OCI-LY7 (cell line): ENCODE measurements at places on chromosomes 7 and 10. TPM values are rescaled to one million over a fixed set of nuclear protein-coding genes. Genes with fewer than 3 reads are reported as not detected.

GRCh38 chr7:29287366-29287765 is 92.8 kb downstream of the CHN2 start:
- DNase-seq, result no peak

GRCh38 chr10:119320981-119321380 is 113.6 kb downstream of the GRK5 start:
- no peak for DNase-seq

GRCh38 chr10:31683682-31684081 is 244.9 kb downstream of the ARHGAP12 start:
- peak; percentile 25 for DNase-seq

DNA sequence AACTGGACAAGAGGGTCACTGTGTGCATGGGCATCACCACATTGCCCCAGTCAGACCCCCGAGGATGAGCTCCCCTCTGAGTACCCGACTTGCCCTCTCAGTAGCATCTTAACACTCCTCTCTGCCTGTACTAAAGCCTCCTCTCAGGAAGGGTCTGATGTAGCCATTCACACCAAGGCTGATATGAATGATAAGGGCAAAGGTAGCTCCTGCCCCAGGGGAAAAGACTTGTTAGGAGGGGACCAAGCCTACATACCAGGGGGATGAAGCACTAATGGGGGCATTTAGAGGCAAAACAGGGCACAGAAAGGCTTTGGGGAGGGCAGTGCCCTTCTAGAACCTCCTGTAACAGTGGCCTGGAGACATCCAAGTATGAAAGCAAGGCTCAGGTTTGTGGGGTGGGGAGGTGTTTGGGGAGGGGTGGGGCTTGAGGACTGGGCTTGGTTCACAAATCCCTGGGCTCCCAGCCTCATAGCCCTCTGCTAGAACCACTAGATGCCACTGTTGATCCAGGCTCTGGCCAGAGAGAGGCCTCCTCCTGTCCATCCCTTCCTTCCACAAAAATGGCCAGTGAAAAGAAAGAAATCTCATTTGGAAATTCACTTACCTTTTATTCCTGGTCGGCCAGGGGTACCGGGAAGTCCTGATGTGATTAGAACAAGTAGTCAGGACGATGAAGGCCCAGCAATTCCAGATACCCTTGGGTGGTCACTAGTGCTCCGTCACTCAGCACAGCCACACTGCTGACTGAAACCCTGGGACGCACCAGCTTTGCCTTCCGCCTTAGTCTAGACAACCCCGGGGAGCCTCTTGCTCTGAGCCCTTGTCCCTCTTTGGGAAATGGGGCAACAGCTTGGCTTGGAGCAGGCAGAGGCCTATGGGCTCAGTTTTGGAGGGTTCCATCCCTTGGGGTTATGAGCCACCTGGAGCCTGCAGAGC is 40.3 kb downstream of the COL17A1 start:
- DNase-seq, result no peak

DNA sequence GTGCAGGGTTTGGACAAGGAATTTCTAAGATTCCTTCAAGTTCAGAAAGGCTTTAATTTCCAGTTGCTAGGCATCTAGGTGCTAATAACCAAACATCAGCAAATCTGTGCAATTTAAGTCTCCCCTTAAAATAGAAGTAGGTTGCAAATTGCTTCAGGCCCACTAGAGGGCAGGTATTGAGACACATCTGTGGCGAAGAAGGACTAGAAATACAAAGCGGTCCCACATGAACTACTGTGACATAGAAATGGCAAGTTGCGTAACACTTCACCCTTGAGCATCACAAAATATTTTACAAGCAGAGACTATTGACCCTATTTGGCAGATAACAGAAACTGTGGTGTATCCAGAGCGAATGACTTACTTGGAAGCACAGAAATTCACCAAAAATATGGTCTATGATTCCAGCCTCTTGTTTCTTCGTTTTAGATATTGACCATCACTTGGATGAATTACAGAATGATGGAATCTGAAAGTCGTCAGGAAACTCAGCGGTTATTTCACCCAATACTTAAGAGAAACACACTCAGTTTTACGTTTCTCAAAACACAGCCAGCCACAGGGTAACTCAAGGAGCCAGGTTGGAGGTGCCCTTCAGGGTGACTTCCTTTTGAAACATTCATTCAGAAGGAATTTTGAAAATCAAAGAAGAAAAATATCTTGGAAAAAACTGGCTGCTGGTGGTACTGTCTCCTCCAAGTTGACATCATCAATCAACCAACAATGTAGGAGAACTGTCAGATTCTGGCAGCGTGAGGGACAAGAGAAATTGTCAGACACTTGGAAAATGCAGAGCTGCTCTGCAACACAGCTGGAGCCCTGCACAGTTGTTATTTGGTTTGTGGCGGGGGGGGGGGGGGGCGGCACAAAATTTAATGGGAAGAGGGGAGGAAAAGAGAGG is 256.3 kb upstream of the MINDY3 start:
- DNase-seq, result peak; percentile 20

DNA sequence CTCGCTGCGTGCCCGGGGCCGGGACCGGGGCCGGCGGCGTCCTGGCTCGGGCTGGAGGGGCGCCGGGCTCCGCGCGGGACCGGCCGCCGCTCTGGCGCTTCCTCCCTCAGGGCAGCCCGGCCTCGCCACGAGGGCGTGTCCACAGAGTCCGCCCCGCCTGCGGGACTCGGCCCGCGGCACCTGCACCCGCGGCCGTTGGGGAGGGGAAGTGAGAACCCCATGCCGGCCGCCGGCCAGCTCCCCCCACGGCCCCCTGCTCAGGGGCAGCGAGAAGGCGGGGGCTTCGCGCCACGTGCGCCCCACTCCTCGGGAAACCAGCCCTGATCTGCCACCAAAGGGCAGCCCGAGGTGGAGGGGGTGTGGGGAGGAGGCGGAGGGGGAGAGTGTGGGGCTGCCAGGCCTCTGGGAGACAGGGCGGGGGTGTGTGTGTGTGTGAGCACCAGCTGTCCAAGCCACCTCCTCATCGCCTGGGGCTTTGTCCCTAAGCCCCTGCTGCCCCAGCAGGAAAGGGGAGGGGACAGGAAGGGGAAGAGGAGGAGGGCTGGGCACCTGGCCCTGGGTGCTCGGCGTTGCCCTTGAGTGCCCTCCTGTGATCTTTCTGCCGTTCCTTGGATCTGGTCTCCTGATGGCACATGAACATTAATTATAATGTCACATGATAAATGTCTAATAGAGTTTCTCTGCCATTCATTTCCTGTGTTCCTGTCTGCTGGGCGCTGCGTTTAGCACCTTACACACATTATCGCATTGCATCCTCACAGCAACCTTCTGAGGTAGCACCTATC is at the start of gene PIK3AP1:
TSS of gene PIK3AP1 (minus strand) at position 93 of the 785 bp plus-strand sequence. CDS start 120 bp downstream, outside the sequence.
- peak; percentile 96 for DNase-seq

DNA sequence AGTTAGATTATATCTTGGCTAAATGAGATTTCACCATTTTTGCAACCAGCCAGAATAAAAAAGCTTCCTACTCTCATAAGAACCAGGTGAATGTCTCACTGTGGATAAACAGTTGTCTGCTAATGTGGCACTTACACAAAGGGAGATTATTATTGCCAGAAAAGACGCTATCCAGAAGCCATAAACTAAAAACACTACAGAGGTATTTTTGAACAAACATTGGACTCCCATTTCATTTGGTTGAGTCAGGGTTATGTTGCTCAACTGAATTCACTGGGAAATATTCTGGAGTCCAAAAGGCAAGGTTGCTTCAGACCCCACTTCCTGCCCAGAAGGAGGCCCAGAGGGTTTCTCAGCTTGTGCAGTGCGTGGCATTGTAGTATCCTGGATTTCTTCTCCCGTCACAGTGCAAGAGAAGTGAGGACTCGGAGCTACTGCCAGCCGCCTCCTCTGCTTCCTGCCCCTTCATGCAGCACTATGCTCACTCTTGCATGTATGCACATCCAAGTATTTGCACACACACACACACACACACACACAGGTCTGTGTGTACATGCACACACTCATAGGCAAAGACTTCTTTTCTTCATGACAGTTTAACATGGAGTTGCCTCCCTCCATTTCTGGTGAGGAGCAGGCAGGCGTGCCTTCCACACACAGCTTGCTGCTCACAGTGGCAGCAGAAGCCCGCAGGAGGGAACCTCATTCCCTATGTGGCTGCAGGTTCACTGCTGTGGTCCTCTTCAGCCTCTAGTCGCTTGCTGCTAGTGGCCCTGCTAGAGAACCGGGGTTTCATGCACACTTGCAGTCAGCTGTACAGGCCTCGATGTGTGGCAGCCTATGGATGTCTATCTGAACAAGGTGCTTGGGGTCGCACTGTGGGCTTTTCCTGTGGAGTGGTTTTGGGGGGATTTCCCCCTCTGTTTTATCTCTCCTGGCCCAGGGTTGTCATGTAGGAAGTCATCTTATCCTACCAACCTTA is 10.1 kb downstream of the DENND10 start:
- no peak for DNase-seq

GRCh38 chr7:69049326-69049725 is 548.9 kb upstream of the AUTS2 start:
- DNase-seq, result no peak

DNA sequence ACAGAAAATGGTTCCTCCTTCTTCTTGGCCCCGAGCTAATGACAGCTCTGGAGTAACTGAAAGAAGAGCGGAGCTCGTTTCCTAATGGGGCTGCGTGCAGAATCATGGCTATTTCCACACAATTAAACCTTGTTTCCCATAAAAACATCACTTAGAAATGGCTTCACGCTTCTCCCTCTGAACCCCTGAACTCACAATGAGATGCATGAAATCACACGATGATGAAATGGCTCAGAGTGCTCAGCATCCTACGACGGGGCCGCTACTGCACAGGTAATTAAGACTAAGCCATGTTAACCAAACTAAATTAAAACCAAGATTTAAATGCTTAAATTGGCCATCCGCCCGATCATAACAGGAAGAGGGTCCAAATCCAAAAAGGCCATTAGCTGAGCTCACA is 80.0 kb upstream of the DNAAF5 start:
- DNase-seq, result no peak

DNA sequence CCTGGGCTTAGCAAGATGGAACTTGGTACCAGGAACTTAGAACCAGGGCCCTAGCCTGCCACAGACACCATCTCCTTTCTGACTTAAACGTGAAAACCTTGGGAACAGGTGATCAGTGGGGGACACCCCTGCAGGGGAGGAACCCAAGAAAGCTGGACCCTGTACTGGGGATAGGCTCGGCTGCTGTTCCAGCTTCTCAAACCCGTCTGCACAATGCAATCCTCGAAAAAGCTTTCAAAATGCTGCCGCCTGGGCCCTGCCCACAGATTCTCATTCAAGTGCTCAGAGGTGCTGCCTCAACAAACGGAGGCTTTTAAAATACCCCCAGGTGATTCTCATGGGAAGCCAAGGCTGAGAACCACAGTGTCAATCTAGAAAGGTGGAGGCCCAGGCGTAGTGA is 169.7 kb downstream of the ARHGAP21 start:
- no peak for DNase-seq

DNA sequence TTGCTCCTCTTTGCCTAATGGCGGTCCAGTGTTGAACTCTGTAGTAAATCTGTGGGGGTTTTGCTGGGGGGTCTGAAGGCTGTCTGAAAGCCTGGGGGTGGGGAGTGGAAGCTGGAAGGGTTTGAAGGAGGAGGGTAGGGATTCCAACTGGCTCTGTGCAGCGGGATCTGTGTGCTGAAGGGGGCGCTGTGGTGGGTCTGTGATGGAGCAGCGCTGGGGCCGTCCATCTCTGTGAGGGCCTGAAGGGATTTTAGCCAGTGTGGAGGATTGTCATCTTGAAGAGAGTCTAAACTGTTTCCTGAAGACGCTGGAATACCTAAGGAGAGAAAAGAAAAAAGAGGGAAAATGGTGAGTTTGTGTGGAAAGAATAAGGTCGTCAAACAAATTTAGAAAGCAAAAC is 129.2 kb downstream of the STRA8 start:
- DNase-seq, result no peak

AVPI1 gene
- 2.1 and 3.2 TPM in 2 replicates for total RNA-seq

DNA sequence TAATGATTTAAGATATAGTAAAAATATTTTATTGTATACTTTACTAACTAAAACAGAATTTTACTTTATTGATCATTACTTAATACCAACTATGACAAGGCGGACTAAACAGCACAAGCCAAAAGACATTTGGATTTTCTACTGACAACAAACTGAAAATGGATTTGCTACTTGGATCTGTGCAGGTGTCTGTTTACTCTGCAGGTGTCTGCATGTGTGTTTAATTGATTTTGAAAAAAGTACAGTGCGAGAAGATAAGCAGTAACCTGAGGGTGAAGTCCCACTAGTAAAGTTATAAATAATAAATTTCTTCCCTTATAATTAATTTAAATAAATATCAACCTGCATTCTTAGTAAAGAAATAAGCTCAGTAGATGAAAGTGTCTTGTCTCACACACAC is 696.8 kb upstream of the MBL2 start:
- DNase-seq, result no peak

DNA sequence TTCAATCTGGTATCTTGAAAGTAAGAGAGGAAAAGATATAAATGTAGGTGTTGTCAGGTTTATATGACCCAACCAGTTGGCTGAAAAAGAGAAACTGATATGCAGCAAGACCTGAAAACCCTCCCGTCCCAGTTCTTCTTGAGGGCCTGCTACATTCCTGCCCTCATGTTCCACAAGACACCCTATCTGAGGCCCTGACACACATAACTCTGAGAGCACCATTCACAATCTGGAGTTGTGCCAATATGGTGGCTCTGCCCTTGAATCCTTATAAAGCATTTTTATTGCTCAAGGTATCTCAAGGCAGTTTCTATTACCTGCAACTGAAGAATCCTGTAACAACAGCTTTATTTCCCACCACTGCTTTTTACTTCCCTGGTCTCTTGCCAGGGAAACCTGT is 17.0 kb downstream of the XPNPEP1 start:
- no peak for DNase-seq

DNA sequence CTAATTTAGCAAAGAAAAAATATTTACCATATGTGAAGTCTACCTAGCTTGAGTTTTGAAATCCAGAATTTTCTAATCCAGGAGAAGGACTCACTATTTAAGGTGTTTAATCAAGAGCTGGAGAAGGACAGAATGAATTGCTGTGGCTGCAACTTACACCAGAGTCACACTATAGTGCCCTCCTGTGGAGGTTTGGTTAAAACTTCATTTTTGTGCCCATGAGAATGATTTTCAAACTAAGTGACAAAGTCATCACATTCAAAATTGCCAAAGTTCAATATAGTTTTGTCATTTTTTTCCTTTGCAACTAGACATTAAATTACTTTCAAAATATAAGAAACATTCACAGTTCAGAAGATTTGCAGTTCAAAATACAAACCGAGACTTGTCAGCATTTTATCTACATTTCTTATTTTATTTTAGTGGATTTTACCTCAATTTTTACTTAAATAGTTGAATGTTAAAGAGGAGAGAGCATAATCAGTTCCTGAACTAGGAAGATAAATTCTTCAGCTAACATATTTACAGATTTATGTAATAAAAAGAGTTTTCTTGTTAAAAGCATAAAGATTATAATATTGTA is 70.7 kb downstream of the CABCOCO1 start:
- DNase-seq, result peak; percentile 56

- no peak for DNase-seq
These were observed 19.1 kb upstream of the GPAM start for GRCh38 chr10:112202561-112203241.
